GM12865 (cell line): ENCODE measurements at places on chromosomes 2 and 18.

- no peak for DNase-seq
These were observed 36.3 kb downstream of the NRXN1 start for GRCh38 chr2:50995610-50996009.

DNA sequence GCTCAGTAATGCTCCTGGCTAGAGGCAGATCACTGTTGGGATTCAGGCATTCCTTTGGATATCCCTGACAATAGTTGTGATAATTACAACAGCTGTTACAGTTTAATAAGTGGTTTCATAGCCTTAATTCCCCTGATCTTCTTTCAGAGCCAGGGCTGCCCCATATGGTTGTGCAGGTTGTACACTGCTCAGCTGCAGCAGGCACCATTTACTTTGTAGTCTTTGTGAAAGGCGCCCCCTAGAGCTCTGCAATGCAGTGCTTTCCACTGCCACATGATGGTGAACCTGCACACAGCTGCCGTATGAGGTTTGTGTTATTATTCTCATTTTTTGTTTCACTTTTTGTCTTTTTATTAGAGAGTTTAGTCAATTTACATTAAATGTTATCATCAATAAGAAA, 239.1 kb downstream of the KCNS3 start:
- peak; percentile 47 for DNase-seq

GRCh38 chr2:1259746-1260145, 153.5 kb upstream of the TPO start:
- no peak for DNase-seq

DNA sequence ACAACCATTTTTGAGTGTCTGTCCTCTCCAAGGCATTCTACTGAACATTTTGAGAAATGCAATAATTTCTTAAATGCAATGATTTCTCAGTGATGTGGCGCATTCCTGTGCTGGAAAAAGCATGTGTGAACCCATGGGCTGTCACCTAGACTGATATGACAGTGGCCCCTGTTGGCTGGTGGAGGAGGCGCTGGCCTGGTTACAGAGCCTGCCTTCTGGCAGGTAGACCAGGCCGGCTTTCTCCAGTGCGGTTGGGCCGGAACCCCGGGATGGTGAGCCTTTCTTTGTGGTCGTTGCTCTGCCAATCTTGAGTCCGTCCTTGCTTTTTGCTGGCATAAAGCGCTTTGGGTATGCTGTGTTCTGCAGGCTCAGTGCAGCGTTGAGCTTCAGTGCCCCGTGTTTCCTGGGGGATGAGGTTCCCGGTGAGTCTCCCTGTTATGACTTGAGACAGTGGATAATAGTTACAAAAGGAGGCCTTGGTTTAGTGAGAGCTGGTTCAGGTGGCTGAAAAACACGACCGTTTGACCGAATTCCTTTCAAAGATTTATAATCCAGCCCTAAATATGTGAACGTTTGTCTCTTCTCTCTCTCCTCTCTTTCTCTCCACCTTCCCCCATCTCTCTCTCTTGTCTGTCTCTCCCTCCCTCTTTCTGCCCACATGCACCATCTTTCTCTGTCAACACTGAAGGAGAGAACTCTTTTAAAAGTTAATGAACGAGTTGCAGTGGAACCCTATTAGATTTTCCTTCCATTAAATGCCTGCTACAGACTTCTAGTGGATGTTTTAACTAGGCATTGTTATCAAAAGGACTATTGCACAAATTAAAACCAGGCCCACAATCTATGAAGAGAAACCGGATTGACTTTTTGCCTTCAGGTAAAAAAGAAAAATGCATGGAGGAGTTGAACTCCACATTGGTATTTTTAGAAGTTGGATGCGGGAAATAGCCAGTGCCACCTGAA, 34.0 kb downstream of the TSHZ1 start:
- DNase-seq: no peak

- peak; percentile 73 for DNase-seq
These were observed 35.8 kb upstream of the AFF3 start for GRCh38 chr2:100178085-100178788.

DNA sequence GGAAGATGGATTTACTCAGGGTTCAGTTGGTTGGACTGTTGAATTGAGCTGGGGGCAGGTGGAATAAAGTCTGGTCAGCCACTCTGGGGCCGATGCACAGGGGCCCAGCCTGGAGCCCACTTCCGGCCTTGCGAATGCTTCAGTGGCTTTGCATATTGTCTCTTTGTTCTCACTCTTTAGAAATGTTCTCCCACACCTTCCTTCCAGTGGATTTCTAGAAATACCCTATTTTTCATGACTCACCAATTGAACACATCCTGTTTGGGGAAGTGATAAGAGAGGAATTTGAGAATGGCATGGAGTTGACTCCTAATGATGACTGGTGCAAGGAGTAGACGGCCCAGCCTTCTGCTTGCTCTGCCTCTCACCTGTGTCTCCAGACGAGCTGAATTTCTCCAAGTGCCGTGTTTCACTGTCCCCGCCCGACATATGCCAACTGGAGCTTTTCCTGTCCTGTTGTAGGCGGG, 28.1 kb downstream of the ASAP2 start:
- DNase-seq: no peak

- peak; percentile 79 for DNase-seq
These were observed 54.1 kb downstream of the LPIN2 start for GRCh38 chr18:2958819-2959298.

GRCh38 chr18:25950321-25950720, 140.1 kb downstream of the SS18 start:
- no peak for DNase-seq

GRCh38 chr2:100412881-100413321, 4.6 kb downstream of the CHST10 start:
- DNase-seq: no peak

GRCh38 chr2:44802777-44803424, 138.6 kb upstream of the SIX3 start:
- DNase-seq: no peak
